Posterior vena cava (tissue), 2 donors: ENCODE measurements at places on chromosomes 7 and 10. TPM values are rescaled to one million over a fixed set of nuclear protein-coding genes. Genes with fewer than 3 reads are reported as not detected.

DNA sequence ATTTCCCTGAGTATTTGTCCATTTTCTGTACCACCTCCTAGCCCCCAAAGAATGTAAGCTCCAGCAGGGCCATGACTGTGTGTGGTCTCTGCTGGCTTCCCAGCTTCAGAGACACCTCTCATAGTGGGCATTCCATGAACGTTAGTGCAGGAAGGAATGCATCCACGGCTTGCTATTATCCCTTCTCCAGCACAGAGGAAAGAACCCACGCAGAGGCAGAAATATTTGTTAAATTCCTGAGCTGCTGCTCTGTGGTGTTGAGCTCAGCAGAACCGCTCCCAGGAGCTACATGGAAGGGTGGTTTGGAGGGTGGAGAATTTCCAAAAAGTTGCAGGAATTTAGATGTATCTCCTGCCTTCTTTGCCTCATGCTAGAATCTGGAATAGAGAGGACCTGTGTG is 275.2 kb downstream of the POU6F2 start:
- no peak for DNase-seq

GRCh38 chr7:43784030-43784584 is 25.6 kb downstream of the BLVRA start:
- no peak for DNase-seq

Gene SFRP5
- 0.56 TPM for total RNA-seq

GRCh38 chr10:69804775-69805174 is 3.1 kb downstream of the COL13A1 start:
- no peak for DNase-seq

Gene NEUROD6
- total RNA-seq: not detected

GRCh38 chr7:4178416-4178815 is 503.7 kb upstream of the FOXK1 start:
- no peak for DNase-seq

- no peak for DNase-seq
Observed at GRCh38 chr7:171364-171904, 20.9 kb upstream of the FAM20C start.

- no peak for DNase-seq
Observed at GRCh38 chr7:129907122-129907736, 45.5 kb downstream of the UBE2H start.

DNA sequence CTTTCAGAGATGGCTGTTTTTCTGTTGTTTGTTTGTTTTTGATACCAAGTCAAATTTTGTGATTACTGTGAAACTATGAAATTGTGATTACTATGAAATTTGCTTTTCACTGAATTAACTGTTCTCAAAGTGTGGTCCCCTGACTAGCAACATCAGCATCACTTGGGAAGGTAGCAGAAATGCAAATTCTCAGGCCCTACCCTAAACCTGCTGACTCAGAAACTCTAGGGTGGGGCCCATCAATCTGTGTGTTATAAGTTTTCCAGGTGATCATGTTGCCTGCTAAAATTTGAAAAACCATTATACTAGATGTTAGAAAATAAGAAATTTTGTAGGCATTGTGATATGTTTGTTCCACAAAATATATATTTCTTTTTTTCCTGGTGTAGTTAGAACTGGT is 1.2 kb downstream of the IFIT1B start:
- DNase-seq: no peak

GRCh38 chr7:155524018-155524556 is 22.3 kb downstream of the CNPY1 start:
- peak; percentile 64 for DNase-seq

Gene SPDYE2
- not detected for total RNA-seq

Gene NEUROG3
- not detected for total RNA-seq

Gene BTBD16
- total RNA-seq: 0.14 TPM

DNA sequence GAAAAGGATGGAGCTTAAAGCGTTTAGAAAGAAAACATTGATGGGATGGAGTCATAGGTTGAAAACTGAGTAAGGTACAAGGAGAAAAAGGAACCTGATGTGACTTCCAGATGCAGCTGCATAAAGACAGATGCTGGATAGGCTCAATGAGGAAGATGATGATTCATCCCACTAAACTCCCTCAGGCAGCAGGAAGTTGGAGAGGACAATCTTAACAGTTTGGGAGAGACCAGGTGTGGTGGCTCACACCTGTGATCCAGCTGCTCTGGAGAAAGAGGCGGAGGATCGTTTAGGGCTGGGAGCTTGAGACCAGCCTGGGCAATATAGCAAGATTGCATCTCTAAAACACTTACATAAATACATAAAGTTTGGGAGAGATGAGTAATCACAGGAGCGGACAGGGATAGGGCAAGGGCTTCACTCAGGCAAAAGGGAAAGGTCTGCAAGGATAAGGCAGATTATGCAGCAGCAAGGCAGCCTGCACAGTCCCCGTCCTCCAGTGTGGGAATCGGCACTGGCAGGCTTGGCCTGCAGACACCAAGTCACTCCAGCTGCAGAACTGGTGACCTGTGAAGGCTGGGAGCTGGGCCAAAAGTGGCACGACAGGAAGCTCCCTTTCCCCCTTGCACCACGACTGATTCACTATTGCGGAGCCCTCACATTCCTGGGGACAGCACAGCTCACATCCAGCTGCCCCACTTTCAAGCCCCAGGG is 438.5 kb downstream of the GRID1 start:
- DNase-seq: no peak

Gene PLAC9
- 62.4 TPM for total RNA-seq

DNA sequence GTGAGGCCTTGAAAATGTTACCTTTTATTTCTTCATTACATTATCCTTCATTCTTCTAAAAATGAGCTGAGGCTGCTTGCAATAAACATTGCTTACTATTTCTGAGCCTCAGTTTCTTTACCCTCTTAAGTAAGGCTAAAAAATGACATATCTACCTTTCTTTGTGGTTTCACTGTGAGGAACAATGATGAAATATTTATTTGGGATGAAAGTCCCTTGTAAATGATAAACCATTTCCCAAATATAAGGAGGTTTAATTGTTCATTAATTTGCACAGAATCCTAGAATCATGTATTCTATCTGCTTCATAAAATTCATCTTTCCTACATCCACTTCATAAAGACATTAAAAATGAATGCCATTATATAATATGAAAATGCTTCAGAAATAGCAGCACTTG is 27.9 kb downstream of the ZC3HAV1 start:
- no peak for DNase-seq

GRCh38 chr10:23643111-23643780 is 204.4 kb downstream of the OTUD1 start:
- no peak for DNase-seq

Gene VAX1
- not detected for total RNA-seq

DNA sequence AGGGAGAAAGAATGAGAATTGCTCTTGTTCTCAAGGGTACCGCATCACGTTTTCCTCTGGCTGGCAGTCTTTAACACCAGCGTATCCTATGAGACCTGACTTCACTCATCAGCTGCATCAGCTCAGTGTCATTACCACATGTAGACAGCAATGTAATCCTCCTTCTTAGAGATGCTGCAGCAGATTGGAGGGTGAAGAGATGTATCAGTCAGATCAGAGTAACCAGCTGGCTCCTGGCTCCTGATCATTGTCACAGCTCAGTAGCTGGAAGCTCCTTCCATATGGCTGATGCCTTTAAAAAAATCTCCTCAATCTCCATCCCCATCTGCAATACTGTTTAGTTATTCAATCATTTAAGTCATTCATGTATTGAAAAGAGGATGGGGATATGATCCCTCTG is 39.7 kb upstream of the EPHB6 start:
- no peak for DNase-seq

- DNase-seq: no peak
Observed at GRCh38 chr10:47059606-47060311, 148.5 kb downstream of the PTPN20 start.

Gene FAM237B
- not detected for total RNA-seq

Gene ANK3
- total RNA-seq: 5.7 TPM

- DNase-seq: no peak
Observed at GRCh38 chr7:155009570-155010157, 6.7 kb upstream of the PAXIP1 start.

Gene HECTD2
- 17.8 TPM for total RNA-seq

DNA sequence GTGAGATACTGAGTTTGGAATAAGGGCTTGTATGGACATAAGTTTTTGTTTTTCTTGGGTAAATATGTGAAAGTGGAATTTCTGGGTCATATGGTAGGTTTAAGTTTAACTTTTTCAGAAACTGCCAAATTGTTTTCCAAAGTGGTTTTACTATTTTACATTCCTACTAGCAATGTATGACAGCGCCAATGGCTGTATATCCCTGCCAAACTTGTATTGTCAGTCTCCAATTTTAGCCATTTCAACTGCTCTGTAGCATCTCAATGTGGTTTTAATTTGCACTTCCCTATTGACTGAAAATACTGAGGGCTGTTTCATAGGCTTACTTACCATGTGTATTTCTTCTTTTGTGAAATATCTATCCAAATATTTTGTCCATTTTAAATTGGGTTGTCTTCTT is 90.5 kb upstream of the ZNF32 start:
- DNase-seq: no peak

Gene HMX3
- not detected for total RNA-seq

DNA sequence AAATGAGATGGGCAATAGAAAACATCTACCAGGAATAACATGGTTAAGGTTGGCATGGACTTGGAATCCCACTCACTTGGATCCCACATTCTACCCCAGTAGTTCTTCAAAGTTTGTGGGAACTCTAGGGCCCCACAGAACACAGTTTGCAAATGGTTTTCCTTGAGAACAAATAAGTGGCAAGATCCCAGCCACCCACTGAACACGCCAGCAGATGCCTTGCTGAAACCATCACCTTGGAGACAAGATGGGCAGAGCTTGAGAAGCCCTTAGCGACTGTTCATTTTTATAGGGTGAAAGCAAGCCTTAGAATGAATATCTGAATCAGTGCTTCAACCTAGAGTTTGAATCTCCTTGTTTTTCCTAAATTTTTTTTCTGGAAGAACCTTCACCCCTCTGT is 349.1 kb downstream of the RPS24 start:
- DNase-seq: no peak

DNA sequence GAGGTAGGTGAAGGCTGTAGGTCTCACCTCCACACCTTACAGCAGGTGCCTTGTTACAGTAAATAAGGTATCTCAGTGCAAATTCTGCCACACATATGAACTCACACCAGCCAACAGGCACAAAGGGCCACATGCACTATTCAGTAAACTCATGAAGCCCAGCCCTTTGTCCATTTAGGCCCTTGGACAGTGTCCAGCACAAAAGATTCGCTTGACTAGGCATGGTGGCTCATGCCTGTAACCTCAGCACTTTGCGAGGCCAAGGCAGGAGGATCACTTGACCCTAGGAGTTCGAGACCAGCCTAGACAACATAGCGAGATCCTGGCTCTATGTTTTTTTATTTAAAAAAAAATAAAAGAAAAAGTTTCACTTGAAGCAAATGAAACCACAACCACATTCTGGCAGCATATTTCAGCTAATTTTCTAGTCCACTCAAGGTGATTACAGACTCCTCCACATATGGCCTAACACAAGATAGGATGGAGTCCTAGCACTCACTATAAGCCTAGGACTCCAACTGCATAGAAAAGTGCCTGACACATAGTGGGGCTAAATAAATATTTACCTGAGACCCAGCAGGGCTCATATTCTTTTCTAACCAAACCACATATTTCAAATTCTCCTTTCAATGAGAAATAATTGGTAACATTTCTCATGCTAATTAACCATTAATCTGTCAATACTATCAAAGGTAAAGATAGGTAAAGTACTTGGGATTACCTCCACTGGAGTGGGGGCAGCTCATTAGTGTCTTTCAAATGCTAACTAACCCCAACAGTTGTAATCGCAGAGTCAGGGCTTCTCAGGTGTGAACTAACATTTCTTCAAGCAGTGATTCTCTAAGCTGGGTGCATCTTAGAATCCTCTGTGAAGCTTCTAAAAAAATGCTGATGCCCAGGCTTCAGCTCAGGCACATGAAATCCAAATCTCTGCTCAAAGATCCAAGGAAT is 4.5 kb upstream of the ANKRD1 start:
- DNase-seq: no peak
